Frontal cortex (tissue), 4 donors: ENCODE measurements at places on chromosomes 2 and 18. TPM values are rescaled to one million over a fixed set of nuclear protein-coding genes. Genes with fewer than 3 reads are reported as not detected.

ALPP gene
- total RNA-seq = not detected

ABCG5 gene
- not detected for total RNA-seq

CDH19 gene
- total RNA-seq = under 0.01 TPM

ALKAL2 gene
- total RNA-seq = 2.0 TPM

ACVR1C gene
- 5.7 TPM for total RNA-seq

CHRNG gene
- not detected for total RNA-seq

SULT1C2 gene
- total RNA-seq = 0.41 TPM

AQP4 gene
- 57.9 TPM for total RNA-seq

FSHR gene
- total RNA-seq = not detected

CD8B gene
- total RNA-seq = not detected

MOGAT1 gene
- total RNA-seq = not detected

KATNAL2 gene
- total RNA-seq = 3.7 TPM

NGEF gene
- 50.1 TPM for total RNA-seq

LRRC30 gene
- total RNA-seq = not detected
